ENCODE measurements at places on chromosomes 4 and X.

GRCh38 chrX:101057093-101057714 is 5.3 kb upstream of the TRMT2B start:
- no peak for DNase-seq

- DNase-seq = no peak
These were observed 76.6 kb upstream of the QRFPR start for GRCh38 chr4:121457278-121457875.

- DNase-seq = no peak
These were observed 11.3 kb upstream of the YTHDC1 start for GRCh38 chr4:68361146-68361589.

GRCh38 chrX:53237056-53237455 is 12.0 kb upstream of the KDM5C start:
- DNase-seq = no peak

GRCh38 chr4:128590773-128591172 is 218.7 kb upstream of the JADE1 start:
- DNase-seq = no peak

- DNase-seq = no peak
These were observed 56.5 kb downstream of the SORCS2 start for GRCh38 chr4:7248857-7249256.

- DNase-seq = no peak
These were observed 135.6 kb upstream of the CXXC4 start for GRCh38 chr4:104630272-104630671.

DNA sequence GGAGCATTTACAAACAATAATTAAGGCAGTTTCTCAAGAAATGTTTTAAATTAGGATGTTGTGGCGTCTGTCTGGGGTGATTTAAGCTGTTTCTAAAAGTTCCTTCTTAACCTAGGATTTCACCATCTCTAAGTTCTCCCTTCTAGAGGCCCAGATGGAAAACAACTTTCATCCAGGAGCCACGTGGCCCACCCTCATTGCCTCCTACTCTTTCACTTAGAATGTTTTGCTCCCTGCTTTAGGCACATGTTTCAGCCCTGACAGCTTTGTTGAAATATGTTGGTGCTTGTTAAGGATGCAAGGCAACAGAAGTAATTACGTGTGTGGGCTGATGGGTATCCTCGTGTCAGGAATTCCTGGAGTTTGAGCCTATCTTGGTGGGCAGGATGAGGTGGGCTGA is 131.3 kb downstream of the GUCY2F start:
- DNase-seq = no peak

- no peak for DNase-seq
These were observed 74.4 kb upstream of the NAP1L2 start for GRCh38 chrX:73289039-73289438.

GRCh38 chr4:11675051-11675800 is 246.5 kb upstream of the HS3ST1 start:
- no peak for DNase-seq

DNA sequence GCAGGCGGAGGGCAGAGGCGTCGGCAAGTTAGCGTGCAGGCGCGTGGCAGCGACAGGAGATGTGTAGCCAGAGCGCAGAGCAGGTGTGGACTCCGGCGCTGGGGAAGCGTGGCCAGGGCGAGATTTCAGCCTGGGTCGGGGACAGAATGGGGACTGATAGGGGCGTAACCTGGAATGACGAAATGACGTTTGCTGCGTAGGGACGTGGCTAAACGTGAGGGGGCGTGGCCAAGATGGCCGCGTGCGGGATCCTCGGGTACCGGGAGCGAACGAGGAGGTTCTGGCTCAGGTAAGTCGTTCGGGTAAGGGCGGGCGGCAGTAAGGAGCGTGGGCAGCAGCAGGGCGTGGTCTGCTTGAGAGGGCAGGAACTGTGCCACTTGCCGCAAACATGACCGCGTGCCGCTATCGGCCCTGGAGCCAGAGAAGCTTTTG is 10.9 kb upstream of the CLTRN start:
- peak; percentile 78 for DNase-seq

- DNase-seq = no peak
These were observed 133.3 kb downstream of the MAML3 start for GRCh38 chr4:140020457-140021361.

GRCh38 chr4:38297061-38297460 is 336.9 kb downstream of the PTTG2 start:
- DNase-seq = no peak

DNA sequence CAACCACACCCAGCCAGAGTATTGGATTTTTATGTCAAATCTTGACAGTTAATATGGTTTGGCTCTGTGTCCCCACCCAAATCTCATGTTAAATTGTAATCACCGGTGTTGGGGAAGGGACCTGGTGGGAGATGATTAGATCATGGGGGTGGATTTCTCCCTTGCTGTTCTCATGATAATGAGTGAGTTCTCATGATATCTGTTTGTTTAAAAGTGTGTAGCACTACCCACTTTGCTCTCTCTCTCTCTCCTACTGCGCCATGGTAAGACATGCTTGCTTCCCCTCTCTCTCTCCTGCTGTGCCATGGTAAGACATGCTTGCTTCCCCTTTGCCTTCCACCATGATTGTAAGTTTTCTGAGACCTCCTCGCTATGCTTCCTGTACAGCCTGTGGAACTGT is 86.9 kb upstream of the COX18 start:
- no peak for DNase-seq

DNA sequence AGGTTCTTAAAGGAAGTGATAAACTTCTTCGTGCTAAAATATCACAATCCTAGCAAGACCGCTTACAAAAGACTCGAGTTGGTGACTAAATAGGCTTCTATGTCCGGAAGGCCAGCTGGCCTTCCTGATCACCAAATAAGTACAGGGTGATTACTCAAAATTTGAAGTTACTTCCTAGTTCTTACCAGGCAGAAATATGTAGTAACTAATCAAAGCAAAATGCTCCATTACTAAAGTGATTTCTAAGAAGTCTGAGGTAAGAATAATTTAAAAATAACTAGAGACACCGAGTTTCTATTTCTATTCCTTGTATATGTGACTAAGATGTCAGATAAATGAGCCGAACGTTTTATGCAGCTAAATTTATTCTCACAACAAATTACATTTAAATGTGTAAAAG is 62.2 kb downstream of the NSUN7 start:
- DNase-seq = no peak

GRCh38 chr4:129641179-129641578 is 545.2 kb downstream of the C4orf33 start:
- peak; percentile 10 for DNase-seq

DNA sequence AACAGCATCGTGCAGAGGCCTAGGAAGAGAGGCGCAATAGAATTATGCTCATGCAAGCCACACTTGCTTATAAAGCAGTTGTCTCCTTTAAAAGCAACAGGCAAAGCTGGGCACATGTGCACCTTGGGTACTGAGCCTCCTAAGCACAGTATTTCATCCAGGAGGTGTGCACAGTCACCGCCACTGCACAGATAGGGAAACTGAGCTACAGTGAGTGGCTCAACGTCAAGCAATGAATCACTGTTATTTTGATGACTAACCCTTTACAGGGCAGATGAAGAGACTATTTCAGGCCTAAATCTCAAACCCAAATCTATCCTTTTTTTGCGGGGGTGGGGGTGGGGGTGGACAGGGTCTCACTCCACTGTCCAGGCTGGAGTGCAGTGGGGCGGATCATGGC is 42.3 kb downstream of the BCOR start:
- DNase-seq = no peak

- no peak for DNase-seq
These were observed 364.2 kb downstream of the SLITRK2 start for GRCh38 chrX:146181858-146182257.

GRCh38 chr4:147865926-147866325 is 134.0 kb downstream of the ARHGAP10 start:
- DNase-seq = no peak

Data from activated T-cell treated with anti-CD3 and anti-CD28 coated beads for 48 hours (primary cell).